ENCODE measurements at places on chromosomes 5 and 9.
A peak's percentile ranks its signal among the peaks of the same experiment; 100 is the strongest.

DNA sequence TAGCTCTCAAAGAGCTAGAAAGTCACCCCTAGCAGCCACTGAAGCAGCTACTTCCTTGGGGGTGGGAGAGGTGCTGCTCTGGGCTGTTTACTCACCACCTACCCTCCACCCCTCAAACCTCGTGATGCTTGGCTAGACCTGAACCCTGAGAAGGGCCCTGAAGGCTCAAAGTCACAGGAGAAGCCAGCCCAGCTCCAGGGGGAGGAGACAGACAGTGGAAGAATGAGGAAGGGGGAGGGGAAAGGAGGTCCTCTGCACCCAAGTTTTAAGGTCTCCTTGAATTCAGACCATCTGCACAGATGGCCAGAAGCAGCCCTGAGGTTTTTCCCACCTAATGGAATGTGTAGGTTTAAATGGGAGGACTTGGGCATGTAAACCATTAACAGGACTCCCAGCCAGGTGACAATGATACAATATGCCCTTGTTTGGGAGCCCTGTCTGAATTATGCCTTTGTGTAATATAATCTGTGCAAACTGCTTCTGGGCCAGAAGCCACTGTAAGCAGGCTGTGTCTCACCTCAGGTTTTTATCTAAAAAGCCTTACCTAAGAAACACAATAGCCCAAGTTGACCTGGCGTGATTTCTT is 180.5 kb downstream of the PIK3R1 start:
- DNase-seq = no peak

DNA sequence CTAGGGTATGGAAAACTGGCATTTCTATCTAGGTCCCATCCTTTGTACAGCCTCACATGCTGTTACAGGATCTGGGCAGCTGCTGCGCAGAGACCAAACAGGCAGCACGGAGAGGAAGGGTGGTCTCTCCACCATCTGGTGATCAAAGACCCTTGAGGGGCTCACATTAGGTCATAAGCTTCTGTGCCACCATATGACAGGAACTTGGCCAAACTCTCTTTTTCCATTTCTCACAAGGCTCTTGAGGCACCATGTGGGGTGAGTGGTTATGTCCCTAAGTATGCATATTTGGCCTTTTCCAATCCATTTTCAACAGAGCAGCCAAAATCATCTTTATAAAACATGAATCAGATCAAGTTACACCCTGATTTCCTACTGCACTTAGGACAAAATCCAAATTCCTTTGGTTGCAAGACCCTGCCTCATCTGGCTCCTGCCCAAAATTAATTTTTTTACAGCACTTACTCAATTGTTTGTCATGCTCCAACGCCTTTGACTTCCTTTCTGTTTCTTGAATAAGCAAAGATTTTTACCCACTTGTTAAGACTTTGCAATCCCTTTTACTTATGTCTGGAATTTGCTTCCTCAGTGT is 730.0 kb downstream of the MAT2B start:
- DNase-seq = no peak

DNA sequence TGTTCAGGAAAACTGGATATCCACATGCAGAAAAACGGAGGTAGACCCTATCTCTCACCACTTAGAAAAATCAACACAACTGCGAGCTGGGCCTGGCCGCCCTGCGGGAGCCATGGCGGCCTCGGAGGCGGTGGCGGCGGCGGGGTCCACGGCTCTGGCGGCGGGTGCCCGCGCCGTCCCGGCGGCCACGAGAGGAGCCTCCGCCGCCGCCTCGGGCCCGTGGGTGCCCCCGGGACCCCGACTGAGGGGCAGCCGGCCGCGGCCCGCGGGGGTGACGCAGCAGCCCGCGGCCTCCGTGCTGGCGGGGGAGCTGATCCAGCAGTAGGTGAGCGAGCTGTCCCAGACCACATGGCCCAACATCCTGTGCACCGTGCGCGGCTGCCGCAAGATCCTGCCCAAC is 25.3 kb downstream of the FANCC start:
- DNase-seq = no peak

DNA sequence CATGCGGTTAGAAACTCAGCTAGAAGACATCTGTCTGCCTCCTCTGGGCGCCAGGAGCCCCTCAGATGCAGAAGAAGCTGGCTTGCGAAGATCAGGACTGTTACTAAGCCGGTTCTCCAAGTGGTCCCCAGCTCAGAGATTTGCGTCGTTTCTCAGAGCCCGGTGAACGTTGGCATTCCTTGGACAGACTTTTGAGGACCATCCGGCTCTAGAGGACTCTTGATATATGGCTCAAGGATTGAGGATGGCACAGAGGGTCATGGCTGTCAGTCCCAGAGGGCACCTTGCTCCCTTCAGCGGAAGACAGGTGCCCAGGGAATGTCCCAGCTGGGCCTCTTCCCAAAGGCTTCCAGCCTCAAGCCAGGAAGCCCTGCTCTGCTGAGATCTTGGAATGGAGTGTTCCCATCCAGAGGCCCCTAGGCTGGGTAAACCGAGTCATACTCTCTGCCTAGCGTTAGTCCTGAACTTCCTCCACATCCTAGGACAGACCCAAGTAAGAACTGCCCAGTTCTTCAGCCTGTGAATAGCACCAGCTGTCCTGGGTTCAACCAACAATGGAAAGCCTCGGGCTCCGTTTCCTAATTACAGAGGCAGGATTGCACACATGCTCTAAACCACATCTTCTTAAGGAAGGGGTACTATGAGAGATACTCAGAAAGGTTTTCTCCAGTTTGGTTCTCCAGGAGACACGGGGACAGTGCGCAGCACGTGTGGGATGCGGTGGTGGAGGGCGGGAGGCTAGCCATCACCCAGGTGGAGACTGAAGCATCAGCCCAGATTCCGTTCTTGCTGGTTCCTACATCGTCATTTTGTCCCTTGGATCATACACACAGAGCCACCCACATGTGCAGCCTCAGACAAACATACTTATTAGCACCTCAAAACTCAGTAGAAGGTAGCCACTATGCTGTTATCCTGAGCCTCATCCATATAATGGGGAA is 51.4 kb downstream of the ZNF354C start:
- no peak for DNase-seq

DNA sequence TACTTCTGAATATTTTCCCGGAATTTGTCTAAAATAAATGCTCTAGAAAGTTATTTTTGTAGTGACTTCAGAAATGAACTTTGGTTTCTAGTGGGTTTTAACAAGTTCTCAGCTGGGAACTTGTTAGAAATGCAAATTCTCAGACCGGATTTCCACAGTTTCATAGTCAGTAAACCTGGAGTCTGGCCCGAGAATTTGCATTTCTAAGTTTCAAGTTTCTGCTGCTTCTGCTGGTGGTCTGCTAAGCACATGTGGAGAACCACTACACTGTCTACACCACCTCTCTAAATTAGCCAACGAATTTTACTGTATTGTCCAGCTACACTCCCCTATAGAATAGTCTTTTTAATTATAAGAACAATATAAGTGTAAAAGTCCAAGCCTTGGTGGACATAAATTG is 208.0 kb downstream of the CHSY3 start:
- no peak for DNase-seq

GRCh38 chr9:37996819-37997217 is 72.2 kb downstream of the SHB start:
- DNase-seq = no peak

GRCh38 chr5:40801771-40802562 is 3.8 kb upstream of the PRKAA1 start:
- DNase-seq = no peak

- DNase-seq = no peak
These were observed 92.0 kb upstream of the IRX4 start for GRCh38 chr5:1974501-1975405.

DNA sequence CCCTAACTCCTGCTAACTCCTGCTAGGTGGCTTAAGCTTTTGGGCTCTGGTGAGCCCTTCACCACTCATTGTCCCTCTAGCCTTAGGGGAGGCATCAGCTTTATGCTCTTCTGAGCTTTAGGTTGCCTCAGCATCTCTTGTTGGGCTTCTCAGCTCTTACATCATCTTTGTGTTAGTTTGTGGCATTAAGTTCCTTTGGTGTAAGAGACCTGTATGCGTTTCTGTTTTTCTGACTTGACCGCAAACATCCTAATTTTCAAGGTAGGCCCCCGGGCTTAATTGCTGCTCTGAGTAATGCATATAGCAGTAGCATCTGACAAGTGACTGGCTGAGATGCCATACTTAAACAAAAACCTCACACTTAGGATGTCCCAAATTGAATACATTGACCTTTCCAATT is 287.8 kb upstream of the TUT7 start:
- DNase-seq = no peak

DNA sequence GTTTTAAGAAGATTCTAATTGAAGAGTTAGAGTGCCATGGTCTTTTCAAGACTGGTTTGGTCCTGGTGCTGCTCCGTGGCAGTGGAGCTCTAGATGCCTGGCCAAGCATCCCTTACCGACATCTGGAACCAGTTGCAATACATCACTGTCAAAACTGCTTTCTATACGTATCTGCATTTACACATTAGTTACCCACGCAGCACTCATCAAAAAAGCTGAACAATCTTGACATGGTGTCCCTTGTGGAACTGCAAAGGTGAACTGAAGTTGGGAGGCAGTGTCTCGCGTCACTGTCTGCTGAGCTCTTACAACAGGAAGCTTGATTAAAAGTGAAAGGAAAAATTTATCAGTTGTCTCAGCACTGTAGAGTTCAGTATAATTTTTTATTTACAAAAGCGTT is 82.6 kb downstream of the PBX3 start:
- peak; percentile 45 for DNase-seq

- peak; percentile 84 for DNase-seq
These were observed 3.0 kb downstream of the GRK6 start for GRCh38 chr5:177429248-177430040.

DNA sequence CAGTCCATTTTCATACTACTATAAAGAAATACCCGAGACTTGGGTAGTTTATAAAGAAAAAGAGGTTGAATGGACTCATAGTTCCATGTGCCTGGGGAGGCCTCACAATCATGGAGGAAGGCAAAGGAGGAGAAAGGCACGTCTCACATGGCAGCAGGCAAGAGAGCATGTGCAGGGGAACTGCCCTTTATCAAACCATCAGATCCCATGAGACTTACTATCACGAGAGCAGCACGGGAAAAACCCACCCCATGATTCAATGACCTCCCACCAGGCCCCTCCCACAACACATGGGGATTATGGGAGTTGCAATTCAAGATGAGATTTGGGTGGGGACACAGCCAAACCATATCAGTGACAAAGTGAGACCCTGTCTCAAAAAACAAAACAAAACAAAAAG is 19.9 kb downstream of the TRAF2 start:
- DNase-seq = no peak

GRCh38 chr9:89969881-89970639 is 365.2 kb downstream of the GADD45G start:
- DNase-seq = no peak

DNA sequence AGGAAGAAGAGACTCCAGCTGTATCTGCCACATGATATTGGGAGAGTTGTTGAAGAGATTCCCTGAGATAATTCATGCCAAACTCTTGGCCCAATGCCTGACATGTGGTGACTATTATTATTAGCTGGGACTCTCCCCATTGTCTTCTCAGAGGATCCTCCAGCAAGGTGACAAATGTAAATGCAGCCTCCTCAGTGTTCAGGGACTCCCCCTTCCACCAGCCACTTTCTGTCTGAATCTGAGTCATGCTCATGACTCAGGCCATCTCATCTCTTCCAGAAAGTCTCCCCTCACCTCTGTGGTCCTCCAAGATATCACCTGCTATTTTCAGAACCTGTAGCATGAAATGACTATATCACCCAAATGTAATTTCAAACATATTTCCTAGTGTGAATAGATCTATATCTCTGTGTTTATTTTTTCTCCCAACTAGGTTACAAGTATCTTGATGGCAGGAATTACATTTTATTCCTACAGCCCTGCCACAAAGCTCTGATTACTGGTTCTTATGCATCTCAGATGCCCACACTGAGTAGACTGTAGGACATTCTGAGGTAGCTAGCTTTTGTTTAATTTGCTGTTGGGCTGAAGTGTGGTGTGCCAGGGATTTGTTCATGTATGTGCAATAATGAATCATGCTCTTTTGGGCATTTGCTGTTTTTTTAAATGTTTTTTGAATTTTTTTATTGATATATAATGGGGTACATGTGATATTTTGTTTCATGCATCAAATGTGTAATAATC is 126.6 kb upstream of the IL12B start:
- DNase-seq = peak; percentile 73

DNA sequence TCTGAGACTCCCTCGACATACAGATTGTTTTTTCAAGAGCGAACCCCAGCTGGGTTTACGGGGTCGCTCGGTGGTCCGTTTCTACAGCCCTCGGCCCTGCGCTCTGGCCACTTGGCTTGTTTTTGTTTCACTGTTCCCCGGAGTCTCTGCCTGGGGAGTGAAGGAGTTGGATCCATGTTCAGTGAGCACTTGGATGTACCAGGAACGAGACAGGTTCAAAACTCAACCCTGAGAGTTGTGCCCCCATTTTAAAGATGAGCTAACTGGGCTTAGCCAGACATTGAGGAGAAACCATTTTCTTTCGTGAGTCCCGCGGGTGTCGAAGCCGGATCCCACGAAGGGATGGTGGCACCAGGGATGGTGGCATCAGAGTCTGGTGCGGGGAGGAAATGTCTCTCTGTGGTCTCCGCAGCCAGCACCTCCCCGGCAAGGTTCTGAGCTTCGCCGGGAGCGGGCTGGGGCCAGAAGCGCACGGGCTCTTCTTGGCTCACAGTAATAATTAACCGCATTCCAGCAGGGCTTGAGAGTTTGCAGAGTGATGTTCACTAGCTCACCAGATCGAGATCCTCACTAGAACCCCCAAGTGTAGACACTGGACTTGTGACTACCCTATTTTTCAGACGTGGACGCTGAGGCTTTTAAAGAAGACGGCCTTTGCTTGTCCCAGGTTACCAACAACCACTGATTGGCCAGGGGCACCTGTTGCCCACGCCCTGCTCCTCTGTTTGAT is 1.0 kb downstream of the MSX2 start:
- no peak for DNase-seq

- no peak for DNase-seq
These were observed 17.5 kb downstream of the ZNF608 start for GRCh38 chr5:124728968-124729332.

GRCh38 chr9:137314561-137315560 is 12.8 kb upstream of the NRARP start:
- no peak for DNase-seq

DNA sequence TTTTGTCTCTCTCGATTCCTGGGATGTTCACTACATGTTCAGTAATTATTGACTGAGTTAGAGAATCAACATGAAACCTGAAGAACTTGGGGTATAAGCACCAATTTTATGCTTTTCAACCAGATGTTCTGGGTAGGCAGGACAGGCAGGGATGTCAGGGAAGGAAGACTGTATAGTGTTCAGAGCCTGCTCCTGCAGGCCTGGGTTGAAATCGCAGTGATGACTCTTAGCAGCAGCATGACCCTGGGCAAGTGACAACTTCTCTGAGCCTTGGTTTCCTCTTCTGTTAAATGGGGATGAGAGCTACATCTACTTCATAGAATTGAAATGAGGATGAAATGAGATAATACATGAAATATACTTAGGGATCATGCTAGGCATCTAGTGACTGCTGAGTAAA is 29.7 kb upstream of the PANK3 start:
- DNase-seq = no peak

DNA sequence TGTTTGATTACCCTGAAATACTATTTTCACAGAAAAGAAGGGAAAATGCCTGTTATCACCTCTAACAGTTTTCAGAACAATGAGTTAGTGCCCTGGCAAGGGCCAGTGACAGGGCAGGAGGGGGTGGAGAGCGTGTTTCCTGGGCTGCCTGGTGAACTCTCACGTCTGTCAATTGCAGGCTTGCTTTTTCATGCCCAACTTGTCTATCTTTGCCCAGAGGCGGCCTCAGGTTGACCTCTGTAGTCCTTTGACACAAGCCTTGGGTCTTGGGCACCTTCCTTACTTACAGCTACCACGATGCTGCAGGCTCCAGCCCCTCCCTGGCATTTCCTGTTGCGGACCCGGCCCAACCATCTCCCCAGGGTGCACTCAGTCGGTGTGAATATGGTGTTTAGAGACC is 2.2 kb upstream of the CEL start:
- no peak for DNase-seq
